ENCODE measurements at places on chromosomes 3 and 15.

DNA sequence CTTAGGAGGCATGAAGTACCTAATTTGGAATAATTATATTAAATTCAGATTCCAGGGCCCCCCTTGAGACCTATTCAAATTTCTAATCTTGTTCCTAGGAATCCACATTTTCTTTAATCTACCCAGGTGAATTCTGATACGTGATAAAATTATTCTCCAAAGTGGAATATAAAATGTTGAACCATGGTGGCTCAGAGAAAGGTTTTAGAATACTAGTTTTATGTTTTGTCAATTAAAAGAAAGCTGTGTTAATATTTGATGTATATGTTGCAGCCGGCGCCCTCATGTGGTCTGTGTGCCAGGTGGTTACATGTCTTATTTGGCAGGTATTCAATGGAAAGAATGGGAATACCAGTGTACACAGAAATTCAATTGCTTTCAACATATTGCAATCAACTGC is 321.8 kb downstream of the FEZF2 start:
- DNase-seq, result no peak

- DNase-seq, result no peak
Measured at GRCh38 chr15:77676569-77677375, 44.1 kb upstream of the LINGO1 start.

GRCh38 chr3:170350515-170351413 is 6.8 kb upstream of the SKIL start:
- DNase-seq, result no peak

DNA sequence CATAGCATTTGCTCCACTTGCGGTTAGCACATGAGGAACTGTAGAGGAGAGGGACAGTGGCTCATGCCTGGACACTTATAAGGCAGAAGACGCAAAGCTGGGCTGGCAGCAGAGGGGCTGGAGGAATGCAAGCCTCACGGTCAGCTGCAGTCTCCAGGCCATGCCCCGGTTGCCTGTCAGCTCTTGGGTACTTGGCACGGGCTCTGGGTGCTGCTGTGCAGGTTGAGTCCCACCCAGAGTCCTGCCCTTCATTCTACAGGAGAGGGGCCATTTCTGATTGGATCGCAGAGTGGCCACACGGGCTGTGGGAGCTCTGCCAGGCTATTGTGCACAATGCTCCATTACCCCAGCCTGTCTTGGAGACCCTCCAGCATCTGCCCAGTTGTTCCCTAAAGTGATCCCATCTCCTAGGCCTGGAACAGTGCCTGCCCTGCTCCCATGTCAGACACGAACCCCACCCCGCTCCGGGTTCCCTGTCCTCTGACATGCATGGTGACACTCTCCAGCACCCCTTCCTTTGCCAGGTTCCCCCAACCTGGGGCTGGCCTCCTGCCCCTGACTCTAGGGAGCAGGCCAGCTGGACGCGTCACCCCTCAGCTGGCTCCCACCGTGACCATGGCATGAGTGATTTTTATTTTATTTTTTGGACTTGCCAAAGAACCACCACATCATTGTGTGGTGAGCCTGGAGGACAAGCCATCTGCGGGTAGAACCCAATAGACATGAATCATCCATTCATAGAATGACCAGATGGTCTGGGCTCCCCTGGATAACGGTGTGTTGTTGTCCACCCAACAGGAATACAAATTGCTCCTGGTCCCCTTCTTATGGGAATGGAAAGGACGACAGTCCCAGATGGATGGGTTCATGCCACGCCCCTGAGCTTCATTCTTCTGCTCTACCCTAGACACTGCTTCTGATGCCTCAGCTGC is 51.0 kb upstream of the KLF13 start:
- no peak for DNase-seq

GRCh38 chr15:89735773-89736172 is 15.3 kb downstream of the MESP1 start:
- no peak for DNase-seq

DNA sequence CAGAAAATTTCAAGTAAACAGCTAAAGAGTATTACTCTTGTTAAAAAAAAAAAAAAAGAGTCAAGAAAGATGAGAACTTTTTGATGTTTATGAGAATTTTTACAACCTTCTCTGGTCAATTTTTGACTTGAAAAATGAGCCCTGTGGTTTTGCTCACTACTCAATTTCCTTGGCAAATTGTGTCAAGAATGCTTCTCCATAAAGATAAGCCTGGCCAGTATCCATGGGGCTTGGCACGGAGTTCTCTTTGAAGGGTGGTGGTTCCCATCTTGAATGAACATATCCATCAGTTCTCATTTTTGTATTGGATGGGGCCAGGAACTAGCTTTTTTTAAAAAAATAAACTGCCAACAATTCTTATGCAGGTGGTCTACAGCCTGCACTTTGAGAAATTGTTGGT is 179.9 kb downstream of the RYR3 start:
- DNase-seq, result no peak

- no peak for DNase-seq
Measured at GRCh38 chr15:65130941-65131340, 2.7 kb downstream of the PDCD7 start.

DNA sequence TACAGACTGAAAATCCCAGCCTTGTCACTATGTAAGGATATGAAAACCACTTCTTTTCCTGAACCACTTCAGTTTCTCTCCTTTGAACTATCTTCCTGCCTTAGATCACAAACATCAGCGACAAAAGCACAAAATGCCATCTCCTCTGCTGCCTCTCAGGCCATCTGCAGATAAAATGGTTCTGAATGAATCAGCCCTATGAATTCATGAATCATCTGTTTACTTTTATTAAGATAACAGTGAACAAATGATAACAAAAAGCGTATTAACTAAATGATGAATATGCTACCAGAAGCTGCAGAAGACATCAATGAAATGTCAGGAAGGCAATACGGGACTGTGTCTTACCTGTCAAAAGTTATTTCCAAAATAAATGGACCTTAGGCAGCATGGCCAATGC is 928.1 kb downstream of the ROBO1 start:
- DNase-seq, result no peak

DNA sequence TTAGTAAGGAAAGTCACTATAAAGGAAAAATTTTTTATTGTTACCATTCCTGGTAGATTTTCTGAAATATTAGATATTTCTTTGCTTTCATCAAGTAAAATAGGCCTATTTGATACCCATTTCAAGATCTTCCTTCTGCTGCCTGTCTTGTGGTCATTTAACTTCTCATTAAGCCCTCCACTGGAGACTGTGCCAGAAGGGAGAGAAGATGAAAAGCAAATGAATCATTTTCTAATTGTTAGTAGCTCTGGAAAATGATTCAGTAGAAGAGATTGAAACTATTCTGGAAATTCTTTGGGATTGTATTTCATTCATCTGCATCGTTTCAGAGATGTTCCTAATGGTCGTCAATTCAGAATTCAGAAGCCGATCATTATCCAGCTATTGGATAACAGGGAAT is 3.2 kb downstream of the KCTD6 start:
- no peak for DNase-seq

GRCh38 chr3:130692455-130692854 is 54.2 kb downstream of the PIK3R4 start:
- DNase-seq, result no peak

DNA sequence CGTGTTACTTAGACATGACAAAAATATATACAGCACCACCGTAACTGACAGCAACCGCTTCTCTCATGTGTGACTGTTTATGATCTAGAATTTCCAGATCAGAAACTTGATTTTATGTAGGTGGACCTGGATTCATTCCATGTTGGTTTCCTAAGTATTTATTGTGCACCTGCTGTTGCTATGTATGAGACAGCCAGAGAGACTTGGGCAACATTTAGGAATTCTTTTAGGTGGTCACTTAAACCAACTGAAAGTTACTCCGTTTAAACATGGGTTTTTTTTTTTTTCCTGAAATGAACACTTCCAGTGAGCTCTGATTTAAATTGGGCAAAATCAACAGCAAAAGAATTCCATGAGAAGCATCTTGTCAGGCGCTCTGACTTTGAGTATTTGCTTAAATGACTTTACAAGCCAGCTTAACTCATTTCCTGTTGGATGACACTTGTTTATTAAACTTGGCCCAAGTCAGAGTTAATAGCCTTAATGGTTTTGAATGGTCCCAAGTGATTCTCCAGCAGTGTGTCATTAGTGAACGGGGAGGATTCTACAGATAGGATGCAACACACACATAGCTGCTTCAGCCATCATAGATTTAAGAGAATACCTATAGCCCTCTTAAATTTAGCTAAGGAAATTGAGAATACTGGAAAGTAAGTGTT is 31.8 kb downstream of the MITF start:
- no peak for DNase-seq

- DNase-seq, result no peak
Measured at GRCh38 chr3:13532631-13533030, 16.3 kb upstream of the FBLN2 start.

GRCh38 chr15:70505411-70505919 is 257.9 kb downstream of the UACA start:
- no peak for DNase-seq

GRCh38 chr3:43852066-43852465 is 161.3 kb downstream of the ABHD5 start:
- no peak for DNase-seq
